T-helper 2 cell (primary cell): ENCODE measurements at places on chromosomes 16 and 17.
A peak's percentile ranks its signal among the peaks of the same experiment; 100 is the strongest.

DNA sequence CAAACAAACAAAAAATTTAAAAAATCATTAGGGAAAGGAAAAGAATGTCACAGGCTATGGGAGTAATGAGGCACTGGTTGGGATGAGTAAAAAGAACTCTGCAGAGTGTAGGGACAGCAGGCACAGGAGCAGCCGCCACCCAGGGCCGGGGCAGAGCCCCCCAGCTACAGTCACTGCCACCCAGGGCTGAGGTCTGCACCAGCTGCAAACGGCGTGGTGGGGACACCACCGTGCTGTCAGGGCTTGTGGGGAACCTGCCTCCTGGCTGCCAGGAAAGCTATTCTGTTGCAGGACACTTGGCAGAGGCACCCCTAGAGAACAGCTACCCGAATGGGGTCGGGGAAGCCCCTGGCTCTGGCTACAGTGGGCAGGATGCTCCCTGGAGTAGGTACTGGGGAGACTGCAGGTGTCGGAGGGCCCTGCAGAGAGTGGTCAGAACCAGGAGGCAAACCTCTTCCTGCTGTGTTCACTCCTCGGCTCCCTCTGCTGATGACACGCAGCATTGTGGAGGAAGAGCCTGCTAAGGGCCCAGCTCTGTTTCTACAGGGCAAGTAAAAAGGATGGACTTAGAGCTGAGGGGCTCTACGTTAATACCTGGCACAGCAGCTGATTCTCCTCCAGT is 32.3 kb upstream of the CAPN15 start:
- no peak for DNase-seq

GRCh38 chr16:20673882-20674683 is 23.4 kb downstream of the ACSM1 start:
- no peak for DNase-seq

DNA sequence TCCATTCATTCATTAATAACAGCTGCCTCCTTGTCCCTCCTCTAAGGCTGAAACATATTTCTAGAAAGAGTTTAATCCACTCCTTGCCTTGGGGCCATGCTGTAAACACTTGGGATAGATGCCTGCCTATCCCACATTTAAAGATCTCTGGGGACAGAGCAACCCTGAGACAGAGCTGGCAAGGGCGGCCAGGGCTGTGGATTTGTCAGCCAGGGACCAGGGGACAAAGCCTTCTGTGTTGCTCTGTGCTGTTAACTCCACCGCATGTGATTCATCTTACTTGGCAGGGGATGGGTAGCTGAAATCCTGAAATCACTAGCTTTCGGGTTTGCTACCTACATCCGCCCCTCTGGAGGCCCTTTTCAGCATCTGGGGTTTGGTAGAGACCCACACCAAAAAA is 392.9 kb downstream of the SLC39A11 start:
- DNase-seq, result no peak

GRCh38 chr17:9242497-9242881 is 221.2 kb downstream of the NTN1 start:
- no peak for DNase-seq

DNA sequence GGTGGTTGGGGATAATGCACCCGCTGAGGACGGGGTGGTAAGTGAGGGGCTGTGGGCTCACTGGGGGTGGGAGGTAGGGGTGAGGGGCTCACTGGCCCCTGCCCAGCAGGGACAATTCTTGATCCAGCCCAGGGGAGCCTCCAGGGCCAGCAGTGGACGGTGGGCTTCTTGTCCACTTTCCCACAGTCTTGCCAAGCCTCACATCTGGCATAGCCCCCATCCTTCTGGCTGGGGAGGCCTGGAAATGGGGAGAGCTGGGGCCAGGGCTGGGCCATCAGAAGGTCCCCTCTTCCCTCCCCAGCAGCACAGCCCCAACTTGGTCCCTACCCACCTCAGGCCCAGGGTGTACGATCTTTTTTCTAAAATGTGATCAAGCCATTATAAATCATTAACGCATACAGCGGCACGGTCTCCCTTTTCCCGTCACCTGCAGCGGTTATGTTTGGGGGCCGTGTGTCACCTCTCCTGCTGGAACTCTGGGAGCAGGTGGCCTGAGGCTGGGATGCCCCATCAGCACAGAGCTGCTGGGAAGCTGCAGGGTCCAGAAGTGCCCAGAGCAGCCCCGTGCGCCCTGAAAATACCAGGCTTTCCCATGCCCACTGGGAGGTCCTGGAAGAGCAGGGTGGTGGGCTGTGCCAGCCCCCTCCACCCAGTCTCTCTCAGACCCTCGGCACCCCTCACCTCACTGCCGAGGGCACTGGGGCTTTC is 7.2 kb upstream of the SETD6 start:
- no peak for DNase-seq

- DNase-seq, result no peak
Measured at GRCh38 chr16:65062736-65063583, 58.9 kb downstream of the CDH11 start.

GRCh38 chr16:79876332-79876730 is 275.8 kb upstream of the MAF start:
- no peak for DNase-seq

DNA sequence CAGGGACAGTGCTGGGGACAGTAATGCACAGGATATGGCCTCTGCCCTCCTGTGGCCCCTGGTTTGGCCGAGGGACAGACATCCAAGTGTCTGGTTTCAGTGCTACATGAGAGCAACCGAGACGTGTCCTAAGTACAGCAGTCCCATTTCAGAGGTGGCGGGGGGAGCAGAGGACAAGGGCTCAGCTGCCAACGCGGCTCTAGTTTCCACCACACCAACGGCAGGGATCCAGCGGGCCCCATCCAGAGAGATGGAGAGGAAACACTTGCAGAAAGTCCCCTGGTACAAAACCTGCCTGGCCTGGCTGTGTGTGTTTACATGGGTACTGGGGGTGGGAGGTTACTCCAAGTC is 125.8 kb upstream of the SMURF2 start:
- DNase-seq, result no peak

GRCh38 chr16:15879255-15879811 is 9.1 kb downstream of the CEP20 start:
- DNase-seq, result no peak

- DNase-seq, result no peak
Measured at GRCh38 chr16:72847187-72848027, 200.5 kb downstream of the ZFHX3 start.

GRCh38 chr16:783404-784161 is 4.6 kb downstream of the RPUSD1 start:
- no peak for DNase-seq

DNA sequence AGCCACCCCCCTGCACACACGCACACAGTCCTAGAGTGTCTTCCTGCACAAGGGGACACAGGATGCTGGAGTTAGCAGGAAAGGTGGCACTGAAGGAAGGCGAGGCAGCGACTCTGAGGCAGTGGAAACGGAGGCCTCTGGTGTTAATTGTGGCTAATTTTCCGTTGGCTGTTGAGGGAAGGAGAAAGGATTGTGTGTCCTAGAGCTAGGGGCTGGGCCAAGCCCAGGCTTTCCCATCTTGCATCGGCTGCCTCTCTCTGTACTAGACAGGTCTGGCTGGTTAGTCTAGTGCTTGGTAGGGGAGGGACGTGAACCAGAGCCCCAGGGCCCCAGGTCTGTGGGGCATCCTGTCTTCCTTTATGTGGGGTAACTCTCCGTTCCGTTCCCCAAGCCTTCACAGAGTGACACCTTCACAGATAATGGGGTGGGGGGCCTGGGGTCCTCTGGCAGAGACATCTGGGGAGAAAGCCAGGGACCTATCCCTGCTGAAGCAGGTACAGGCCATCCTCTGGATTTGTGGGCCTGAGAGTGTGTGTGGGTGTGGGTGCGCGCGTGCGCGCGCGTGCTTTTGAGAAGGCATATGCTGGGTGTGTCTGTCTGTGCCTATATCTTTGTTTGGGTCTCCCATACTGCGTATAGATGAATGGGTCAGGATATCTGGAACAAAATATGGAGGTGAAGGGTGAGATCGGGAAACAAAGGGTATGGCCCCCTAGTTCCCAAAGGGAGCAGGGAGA is at the start of gene CHD3:
CHD3 (plus strand) TSS at position 606 of the 737 bp plus-strand sequence. CDS start 212 bp downstream, outside the sequence.
- peak; percentile 46 for DNase-seq

- DNase-seq, result no peak
Measured at GRCh38 chr17:74404789-74405188, 27.1 kb upstream of the GPRC5C start.

- peak; percentile 53 for DNase-seq
Measured at GRCh38 chr17:2058586-2059546, 4.0 kb downstream of the HIC1 start.

- no peak for DNase-seq
Measured at GRCh38 chr17:34130544-34130943, 124.5 kb upstream of the CCL2 start.

DNA sequence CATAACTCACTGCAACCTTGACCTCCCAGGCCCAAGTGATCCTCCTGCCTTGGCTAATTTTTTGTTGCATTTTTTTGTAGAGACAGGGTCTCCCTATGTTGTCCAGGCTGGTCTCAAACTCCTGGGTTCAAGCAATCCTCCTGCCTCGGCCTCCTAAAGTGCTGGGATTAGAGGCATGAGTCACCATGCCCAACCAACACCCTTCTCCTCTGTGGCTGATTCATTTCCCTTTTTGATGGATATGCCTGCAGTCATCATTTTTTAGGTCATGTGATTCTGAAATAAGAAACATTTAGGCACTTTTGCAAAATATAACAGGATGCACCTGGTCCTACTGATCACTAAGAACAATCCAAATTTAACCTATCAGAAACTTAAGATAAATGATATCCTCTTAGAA is 44.0 kb upstream of the YPEL2 start:
- peak; percentile 16 for DNase-seq

DNA sequence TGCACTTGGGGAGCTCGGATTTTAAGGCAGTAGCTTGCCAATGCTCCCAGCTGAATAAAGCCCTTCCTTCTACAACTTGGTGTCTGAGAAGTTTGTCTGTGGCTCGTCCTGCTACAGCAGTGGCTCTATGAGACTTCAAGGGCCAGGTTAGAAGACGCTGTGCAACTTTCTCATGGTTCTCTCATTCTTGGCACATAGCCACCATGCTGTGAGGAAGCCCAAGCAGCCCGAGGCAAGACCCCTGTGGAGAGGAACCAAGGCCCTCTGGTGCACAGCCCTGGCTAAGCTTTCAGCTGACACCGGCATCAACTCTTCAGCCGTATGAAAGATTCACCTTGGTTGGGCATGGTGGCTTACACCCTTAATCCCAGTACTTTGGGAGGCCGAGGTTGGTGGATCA is 116.9 kb upstream of the EEF2KMT start:
- no peak for DNase-seq

DNA sequence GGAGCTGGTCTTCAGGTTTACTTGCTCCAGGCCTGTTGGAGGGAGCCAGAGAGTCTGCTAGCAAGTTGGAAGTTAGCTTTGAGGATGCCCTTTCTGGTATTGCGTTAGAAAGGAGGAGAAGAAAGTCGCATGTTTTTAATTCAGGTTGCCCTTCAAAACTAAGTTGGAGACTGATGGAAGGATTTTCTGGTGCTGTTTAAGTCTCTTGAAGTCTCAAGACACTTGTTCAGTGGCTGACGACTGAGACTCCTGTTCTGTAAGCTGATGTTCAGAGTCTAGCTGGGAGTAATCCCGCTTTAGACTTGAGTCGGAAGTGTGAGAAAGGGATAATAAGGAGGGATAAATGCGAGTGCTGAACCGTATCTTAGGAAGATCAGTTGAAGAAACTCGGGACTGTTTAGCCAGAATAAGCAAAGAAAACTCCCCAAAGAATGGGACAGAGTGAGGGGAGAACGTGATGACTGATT is 740 bp downstream of the AATF start:
- no peak for DNase-seq

DNA sequence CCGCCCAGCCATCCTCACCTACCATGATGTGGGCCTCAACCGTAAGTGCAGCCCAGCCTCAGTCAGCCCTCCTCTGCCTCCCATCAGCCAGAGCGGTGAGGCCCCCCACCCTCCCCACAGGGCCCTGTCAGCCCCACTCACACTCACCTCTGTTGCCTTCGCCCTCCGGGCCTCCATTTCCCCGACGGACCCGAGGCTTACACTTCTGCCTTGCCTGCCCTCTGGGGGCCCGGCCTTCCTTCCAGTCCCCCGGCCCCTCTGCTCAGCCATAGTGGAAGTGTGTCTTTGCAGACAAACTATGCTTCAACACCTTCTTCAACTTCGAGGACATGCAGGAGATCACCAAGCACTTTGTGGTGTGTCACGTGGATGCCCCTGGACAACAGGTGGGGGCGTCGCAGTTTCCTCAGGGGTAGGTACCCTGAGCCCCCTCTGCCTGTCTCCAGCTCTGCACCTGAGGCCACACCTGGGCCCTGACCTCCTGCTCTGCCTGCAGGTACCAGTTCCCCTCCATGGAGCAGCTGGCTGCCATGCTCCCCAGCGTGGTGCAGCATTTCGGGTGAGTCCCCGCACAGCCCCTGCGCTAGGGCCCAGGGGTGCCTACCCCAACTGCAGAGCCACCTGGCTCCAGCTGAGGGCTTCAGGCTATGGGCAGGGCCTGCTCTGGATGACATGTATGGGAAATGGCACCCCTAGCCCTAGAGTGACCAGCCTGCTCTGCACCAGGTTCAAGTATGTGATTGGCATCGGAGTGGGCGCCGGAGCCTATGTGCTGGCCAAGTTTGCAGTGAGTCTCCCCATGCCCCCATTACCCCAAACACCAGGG is 4.1 kb downstream of the NDRG4 start:
- no peak for DNase-seq

DNA sequence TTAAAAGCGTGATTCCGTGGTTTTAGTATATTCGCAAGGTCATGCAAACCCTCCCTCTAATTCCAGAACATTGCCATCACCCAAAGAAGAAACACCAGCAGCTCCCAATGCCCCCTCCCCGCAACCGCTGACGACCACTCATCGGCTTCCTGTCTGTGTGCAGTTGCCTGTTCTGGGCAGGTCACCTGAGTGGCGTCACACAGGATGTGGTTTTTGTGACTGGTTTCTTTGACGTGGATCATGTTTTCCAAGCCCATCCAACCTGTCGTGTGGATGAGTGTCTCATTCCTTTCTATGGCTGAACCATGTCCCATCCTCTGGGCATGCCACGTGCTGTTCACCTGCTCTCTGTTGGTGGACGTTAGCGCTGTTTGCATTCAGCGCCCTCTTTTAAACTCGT is 8.2 kb upstream of the ATP2C2 start:
- no peak for DNase-seq

GRCh38 chr17:30256756-30257506 is 21.4 kb upstream of the SLC6A4 start:
- no peak for DNase-seq

DNA sequence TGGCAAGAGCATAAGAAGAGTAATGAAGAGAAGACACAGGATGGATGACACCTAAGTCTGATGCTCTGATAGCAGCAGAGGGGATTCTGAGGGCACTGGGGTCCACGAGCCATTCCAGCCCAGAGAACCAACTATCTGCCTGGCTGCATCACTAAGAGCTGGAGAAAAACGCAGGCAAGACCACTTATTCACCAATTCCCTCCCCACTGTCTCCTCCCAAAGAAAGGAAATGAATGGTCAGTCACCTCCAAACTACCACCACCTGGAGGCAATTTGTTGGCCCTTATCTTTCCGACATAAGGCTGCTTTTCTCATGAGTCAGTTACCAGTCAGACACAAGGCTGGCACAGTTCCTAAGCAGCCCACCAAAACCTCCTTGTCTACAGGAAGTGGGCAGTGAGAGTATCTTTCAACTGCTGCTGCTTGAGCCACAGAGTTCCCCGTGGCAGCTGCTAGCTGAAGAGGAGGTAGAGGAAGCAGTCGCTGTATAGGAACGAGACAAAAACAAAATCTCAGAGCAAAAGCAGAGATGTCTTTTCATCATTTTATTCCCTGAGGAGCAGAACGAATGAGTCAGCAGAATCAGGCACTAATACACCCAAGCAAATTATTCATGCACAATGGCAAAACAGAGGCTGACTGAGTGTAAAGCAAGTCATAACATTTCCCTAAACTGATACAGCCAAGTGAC is 111.1 kb downstream of the SMG6 start:
- peak; percentile 79 for DNase-seq
